ENCODE measurements at places on chromosomes 4 and X.

- DNase-seq: no peak
Observed at GRCh38 chr4:55554453-55555030, 7.8 kb upstream of the CLOCK start.

DNA sequence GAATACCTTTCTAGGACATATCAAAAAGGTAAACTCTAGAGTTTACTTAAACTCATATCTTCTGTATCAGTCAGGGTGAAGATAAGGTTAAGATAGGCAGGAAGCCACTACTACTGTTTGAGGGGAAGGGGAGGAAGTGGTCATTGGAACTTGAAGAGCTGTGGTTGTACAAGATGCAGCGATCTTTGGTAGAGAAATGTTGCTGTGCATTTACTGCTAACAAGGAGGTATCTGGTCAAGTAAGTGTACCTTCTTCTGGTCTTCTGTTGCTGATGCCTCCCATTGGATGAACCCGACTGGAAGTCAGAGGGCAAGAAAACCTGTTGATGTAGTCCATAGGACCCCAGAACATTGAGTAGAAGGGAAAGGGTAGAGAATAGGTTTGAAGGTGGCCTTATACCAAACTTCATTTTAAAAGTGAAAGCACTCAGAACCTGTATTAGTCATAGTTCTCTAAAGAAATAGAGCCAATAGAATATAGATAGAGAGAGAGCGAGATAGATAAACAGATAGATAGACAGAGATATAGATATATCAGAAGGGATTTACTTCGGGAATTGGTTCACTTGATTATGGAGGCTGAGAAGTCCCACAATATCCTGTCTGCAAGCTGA is 47.9 kb upstream of the TSPAN5 start:
- DNase-seq: no peak

DNA sequence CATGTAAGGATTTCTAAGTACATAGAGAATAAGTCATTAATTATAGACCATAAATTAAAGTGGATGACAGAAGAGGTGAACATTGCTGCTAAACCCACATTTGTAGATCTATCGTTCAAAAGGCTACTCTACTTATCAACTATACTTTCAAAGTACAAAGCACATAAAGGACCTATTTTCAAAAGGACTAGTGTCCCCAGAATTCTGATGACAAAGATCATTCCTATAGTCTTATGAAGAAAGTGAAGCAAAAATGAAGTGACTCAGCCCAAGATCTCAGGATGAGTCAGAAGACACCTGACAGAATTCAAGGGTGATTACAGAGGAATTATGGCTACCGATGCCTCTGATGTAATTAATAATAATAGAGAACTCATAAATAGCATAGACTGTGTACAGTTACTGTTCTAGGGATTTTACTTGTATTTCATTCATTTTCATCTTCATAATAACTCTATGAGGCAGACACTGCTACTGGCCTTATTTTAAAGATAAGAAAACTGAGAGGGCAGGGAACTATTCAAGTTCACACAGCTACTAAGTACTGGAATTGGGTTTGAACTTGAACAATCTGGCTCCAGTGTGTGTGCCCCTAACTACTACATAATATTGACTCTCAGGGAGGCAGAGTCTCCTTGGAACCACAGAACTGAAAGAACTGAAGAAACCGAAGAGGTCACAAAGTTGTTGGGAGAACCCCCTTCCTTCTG is 17.1 kb downstream of the USP46 start:
- DNase-seq: no peak

DNA sequence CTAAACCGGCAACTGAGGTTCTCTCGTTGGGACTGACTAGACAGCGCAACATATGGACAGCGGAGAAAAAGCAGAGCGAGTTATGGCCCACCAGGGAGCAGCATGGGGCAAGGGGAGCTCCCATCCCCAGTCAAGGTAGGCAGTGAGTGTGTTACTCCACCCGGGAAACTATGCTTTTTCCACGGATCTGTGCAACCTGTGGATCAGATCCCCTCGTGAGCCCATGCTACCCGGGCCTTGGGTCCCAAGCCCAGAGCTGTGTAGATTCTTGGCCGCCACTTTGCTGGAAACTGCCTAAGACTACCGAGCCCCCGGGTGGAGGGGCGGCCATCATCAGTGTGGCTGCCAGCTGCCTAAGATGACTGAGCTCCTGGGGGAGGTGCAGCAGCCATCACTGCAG is 140.9 kb downstream of the PAPSS1 start:
- no peak for DNase-seq

- peak; percentile 81 for DNase-seq
Observed at GRCh38 chr4:119212964-119213606, 572 bp downstream of the USP53 start.

- no peak for DNase-seq
Observed at GRCh38 chr4:163233321-163233720, 66.6 kb upstream of the NAF1 start.

DNA sequence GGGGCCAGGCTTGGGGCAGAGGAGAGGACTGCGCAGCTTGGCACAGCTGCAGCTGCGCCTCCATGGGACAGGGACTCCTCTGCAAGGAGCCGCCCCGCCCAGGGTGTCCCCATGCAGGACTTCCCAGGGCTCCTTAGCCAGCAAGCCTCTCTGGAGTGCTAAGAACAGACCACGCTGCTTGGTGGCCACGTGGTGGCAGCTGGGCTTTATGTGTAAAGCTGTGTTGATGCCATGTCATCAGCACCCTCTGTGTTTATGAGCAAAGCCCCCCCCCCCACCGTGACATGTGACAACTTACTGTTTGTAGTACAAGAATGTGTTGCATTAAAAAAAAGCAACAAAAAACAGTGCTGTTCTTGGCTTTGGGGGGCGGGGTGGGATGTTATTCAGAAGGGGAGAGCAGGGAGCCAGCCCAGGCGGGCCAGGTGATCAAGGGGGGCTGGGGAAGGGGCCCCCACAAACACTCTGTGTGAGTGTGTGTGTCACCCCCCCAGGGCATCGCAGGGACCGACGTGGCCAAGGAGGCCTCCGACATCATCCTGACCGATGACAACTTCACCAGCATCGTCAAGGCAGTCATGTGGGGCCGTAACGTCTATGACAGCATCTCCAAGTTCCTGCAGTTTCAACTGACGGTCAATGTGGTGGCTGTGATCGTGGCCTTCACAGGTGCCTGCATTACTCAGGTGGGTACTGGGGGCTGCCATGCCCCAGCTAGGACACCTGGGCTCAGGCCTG is 40.3 kb downstream of the ATP2B3 start:
- DNase-seq: no peak

DNA sequence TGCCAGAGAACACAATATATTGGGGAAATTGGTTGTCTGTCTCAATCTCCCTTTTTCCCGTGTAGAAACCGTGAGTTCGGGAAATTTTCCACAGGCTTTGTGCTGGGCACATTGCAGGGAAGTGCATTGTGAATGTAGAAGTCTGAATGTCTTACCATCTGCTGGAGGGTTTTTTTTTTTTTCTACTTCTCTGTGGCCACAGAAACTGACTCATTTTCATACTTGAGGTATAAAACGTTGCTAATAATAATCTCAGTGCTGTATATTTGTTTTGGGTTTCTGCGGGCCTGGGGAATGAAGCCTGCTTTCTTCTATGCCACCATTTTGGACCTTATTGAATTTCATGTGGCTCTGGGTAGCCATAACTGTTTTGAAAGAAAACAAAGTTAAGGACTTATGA is 1001.2 kb downstream of the STIM2 start:
- no peak for DNase-seq

Data from nucleus accumbens (tissue), 56 donors.